Stimulated activated CD8-positive, alpha-beta memory T cell treated with anti-CD3 and anti-CD28 coated beads, Interleukin-4, amount 100 ng/mL, for 1 hour (primary cell): ENCODE measurements at places on chromosomes 4 and X.

- no peak for DNase-seq
Observed at GRCh38 chr4:25022766-25023165, 8.0 kb downstream of the LGI2 start.

- no peak for DNase-seq
Observed at GRCh38 chrX:49269767-49270248, at the start of gene PPP1R3F. Gene PPP1R3F, plus strand, starts transcription at chrX:49269793. Its CDS starts 77 bp downstream, at chrX:49269870.

DNA sequence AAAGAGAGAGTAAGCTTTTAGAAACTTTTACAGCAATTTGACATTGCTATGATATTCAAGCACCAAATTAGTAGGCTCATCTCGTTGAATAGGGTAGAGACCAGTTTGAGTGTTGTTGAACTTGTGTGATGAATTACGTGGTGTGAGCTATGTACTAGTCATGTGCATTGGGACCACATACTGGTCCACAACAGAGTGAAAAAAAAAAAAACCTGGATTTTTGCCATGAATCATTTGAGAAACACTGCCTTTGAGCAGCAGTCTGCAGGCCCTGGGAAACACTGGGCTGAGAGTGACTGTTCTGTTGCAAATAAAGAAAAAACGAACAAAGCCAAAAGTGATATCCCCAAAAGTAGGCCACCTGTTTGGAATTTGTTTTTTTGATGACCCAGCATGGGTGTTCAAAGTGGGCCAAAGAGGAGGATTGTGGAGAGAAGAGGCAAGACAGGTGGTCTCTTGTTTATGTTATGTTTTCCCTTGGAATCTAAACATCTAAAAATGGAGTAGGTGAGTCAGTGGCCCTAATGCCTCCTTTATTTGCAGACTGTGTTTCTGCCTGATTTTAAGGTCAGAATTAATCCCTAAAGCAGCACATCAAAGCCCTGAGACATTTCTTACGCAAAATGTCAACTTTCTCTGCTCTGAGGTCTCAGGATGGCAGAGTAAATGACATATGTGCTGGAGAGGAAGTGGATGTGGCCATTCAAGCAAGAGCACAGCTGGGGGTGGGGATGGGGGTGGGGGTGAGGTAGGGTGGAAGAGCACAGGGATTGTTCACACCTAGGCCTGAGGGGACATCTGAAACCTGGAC lies 33.5 kb downstream of the TAF7L start:
- no peak for DNase-seq

DNA sequence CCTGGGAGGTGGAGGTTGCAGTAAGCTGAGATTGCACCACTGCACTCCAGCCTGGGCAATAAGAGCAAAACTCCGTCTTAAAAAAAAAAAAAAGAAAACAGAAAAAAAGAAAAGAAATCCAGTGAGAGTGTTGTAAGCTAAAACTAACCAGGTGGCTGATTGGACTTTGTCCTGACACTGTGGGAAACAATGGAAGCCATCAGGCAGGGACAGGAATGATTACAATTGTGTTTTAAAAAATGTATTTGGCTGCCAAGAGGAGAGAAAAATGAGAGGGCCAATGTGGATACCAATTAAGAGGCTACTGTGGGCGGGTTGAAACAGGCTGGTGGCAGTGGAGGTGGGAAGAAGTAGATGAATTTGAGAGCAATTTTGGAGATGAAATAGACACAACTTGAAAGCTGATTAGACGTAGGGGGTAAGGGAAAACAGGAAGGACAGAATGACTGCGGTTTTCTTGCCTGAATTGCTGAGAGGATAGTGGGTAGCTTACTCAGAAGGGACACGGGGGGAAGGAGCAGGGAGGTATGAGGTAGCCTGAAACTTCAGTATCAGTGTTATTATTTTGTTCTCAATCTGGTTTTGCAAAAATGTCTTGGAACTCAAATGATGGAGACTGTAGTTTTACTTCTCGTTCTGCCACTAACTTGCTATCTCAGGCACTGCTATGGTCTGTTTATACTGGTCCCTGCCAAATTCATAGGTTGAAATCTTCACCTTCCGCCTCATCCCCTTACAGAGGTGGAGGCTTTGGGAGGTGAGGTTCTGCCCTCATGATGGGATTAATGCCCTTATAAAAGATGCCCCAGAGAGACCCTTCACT lies 45.6 kb upstream of the CHRNA9 start:
- DNase-seq: no peak

GRCh38 chr4:3861720-3862639 lies 95.8 kb downstream of the ADRA2C start:
- DNase-seq: no peak

- no peak for DNase-seq
Observed at GRCh38 chr4:93327346-93327745, 501.2 kb upstream of the ATOH1 start.

- no peak for DNase-seq
Observed at GRCh38 chrX:80306007-80306406, 114.2 kb upstream of the TENT5D start.
